ENCODE measurements at places on chromosomes 7 and 10.

- no peak for DNase-seq
Observed at GRCh38 chr7:158128572-158128971, 459.1 kb downstream of the PTPRN2 start.

DNA sequence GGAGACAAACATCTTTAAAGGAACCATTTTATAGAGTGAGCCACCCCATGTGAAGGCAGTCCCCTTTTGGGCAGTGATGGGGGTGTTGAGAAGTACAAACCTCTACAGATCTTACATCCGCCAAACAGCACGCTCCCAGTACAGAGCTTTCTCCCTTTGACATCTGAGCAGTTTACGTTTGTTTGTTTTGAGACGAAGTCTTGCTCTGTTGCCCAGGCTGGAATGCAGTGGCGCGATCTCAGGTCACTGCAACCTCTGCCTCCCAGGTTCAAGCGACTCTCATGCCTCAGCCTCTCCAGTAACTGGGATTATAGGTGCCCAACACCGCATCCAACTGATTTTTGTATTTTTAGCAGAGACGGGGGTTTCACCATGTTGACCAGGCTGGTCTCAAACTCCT is 128.9 kb downstream of the CCDC3 start:
- DNase-seq = no peak

DNA sequence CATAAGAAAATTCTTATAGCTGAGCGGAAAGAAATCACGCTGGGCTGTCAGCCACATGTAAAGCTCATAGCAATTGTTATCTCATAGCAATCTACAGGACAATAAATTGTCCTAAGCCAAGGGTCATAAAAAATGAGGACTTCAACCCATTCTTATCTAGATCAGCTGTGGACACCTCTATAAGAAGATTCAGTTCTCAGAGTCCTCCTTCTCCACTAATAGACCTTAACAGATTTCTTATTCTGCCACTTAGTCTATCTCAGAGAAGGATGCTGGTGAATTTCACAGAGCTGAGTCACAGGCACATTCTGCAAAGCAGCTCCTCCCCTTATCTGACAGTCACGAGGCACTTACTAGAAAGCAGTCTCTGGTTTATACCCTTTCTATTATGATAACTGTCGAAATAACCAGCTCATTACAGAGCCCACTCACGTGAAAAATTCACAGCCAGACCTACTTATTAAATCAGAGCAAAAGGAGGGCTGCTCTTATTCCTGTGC is 185.3 kb upstream of the PCLO start:
- DNase-seq = no peak

GRCh38 chr7:43888993-43889945 is 17.1 kb downstream of the URGCP start:
- DNase-seq = no peak

- no peak for DNase-seq
Observed at GRCh38 chr10:130741901-130742855, 569.3 kb downstream of the TCERG1L start.

DNA sequence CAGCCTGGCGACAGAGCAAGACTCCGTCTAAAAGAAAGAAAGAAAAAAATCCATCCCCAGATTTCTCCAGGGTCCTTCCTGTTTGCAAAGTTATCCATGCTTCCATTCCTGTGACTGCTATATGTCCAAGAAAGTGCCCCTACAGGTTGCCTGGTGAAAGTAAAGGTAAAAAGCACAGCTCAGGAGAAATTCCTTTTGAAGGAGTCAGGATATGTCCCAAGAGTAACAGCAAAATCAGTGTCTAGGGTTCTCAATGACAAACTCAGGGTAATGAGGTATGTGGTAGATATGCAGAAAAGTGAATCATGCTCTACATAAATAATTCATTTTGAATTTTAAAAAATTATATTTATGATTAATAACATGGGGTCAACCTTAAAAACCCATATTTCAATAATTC is 91.5 kb downstream of the CTTNBP2 start:
- no peak for DNase-seq

DNA sequence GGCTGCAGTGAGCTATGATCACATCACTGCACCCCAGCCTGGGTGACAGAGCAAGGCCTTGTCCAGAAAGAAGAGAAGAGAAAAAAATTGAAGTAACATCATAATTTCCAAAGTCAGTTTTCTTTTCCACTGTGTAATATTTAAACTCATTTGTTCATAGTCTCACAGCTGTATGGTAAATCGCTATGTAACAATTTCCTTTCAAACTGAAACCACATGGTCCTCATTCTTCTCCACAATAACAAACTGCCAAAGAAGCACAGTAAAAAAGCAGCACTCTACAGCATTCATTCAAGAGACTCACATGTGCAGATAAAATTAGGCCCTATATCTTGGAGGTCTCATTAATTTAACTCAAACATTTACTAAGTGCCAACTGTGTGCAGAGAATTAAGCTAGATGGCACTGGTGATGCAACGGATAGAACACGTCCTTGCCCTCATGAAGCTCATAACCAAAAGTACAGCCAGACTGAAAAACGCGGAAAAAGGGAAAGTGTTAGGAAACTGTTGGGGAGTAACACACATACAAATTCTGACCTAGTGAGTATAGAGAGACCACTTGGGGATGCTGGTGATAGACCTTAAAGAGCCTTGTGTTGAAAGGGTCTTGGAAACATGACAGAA is 174.0 kb upstream of the KCTD7 start:
- DNase-seq = no peak

DNA sequence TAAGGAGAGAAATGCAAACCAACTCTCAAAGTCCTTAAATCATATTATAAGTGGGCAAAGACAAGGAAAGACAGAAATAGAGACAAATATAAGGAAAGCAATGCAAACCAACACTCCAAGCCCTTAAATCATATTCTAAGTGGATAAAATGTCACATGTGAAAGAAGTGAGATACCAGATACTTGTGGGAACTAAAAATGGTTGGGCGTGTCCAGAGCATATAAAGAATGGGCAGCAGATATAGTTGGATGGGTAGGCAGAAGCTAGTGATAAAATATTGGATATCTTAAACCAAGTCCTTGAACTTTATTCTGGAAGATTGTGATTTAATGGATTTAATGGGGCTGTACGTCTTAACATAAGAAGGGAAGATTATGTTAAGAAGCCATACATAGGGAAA is 1065.2 kb upstream of the C7orf33 start:
- DNase-seq = no peak

- DNase-seq = no peak
Observed at GRCh38 chr10:30557884-30558283, 71.7 kb downstream of the LYZL2 start.

GRCh38 chr10:32112055-32112454 is 55.8 kb upstream of the KIF5B start:
- DNase-seq = no peak

DNA sequence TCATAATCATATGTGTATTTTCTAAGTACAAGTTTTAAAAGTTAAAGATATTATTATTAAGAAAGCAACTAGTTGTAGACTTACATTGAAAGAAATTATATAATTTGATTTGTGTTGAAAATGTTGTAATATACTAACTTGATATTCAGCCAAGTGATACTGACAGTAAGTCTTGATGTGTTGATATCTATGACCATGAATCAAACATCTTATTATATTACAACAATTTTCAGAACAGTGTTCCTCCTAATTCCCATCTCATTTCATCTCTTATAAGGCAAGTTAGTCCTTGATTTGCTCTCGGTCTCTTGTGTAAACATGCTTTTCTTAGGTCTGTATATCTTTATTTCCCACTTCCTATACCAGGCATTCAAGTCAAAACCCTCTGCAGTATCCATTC is 269.2 kb upstream of the SEMA3E start:
- DNase-seq = no peak

GRCh38 chr7:22572292-22572691 is 72.3 kb upstream of the STEAP1B start:
- DNase-seq = no peak

- no peak for DNase-seq
Observed at GRCh38 chr10:95537542-95537927, 23.6 kb downstream of the SORBS1 start.

- DNase-seq = no peak
Observed at GRCh38 chr7:45543473-45543872, 30.7 kb upstream of the ADCY1 start.

GRCh38 chr7:55081472-55082227 is 62.8 kb downstream of the EGFR start:
- no peak for DNase-seq

Measured in hippocampal formation (tissue), 2 donors.